GOT3 (cell line): ENCODE measurements at places on chromosomes 7 and 10.

DNA sequence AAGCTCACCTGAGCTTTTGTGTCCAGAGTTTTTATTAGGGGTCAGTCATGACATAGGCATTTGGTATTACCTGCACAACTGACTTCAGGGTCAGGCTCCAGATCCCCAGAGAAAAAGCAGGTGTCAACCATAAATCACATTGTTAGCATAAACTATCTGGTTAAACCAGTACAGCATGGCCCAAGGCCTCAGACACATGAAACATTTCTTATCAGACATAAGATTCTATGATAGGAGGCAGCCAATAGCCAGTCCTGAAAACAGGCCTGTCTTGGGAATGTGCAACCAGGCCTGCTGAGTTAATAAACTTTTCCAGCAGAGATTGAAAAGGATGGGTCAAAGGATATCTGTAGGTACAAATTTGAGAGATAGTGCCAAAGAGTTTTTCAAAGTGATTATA is 116.1 kb downstream of the TPST1 start:
- DNase-seq, result no peak

- no peak for DNase-seq
Measured at GRCh38 chr7:26279405-26279804, 12.3 kb upstream of the SNX10 start.

- DNase-seq, result no peak
Measured at GRCh38 chr7:90994601-90995000, 269.6 kb upstream of the FZD1 start.

DNA sequence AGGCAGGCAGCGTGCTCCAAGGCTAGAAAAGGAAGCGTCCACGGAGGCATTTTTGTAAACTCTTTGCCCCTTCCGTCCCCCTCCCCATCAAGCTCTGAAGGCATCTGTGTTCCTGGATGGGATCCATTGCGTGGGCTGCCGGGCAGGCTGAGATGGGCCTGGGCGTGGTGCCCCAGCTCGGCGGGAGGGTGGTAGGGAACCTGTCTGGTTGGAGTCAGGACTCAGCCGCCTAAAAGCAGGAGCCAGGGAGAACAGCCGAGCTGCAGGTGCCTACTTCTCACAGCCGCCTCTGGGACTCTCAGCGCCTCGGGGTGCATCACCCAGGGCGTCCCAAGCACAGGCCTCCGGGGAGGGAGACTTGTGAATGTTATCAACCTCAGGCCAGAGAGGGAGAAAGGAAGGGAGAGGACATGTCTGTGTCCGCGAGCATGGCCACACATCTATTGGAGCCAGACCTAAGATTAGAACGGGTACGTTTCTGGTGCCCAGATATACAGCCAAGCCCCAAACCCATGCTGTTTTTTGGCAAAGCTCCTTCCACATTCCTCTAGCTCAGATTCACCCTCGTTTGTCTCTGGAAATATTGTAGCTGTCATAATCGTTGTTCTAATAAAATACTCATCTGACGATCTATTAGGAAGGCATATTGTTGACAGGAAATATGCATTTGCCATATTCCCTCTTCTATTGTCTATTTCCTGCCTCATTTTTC is 48.6 kb upstream of the CTBP2 start:
- DNase-seq, result no peak

GRCh38 chr7:140312141-140312846 is 86.0 kb downstream of the SLC37A3 start:
- DNase-seq, result no peak

DNA sequence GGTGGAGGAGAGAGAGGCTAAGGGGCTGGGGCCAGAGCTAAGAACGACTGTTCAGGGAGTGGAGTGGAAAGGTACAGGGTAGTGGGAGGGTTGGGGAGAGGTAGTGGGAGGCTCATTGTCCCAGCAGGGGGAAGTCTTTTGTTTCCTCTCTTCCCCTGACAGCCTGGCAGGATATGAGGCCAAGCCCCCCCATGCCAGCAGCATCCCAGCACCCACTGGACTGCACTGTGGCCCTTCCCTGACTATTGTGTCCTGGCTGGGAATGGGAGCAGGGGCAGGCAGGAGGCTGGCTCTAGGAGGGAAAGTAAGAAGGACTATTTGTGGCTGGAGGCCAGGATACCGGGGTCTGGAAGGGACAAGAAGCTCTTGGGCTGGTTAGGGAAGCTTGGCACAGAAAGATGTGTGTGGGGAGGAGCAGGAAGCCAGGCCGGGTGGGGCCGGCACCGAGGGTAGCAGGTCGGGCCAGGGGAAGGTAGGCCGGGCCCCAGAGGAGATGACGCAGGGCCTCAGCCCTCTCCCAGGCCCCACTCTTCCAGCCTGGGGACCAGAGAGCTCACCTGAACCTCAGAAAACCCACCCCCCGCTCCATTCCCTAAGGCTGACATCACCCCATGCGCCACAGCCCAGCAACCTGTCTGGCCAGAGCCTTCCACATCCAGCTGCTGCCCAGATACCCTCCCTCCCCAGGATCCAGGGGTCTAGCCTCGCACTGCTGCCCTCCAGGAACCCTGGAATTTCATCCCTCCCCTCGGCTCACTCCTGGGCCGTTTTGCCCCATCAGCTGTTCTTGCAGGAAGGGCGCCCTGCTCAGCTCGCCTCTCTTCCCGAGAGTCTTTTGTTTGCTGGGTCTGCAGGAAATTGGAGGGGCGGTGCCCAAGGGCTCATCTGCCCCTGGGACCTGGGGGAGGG is 8.8 kb upstream of the EPHB4 start:
- no peak for DNase-seq

DNA sequence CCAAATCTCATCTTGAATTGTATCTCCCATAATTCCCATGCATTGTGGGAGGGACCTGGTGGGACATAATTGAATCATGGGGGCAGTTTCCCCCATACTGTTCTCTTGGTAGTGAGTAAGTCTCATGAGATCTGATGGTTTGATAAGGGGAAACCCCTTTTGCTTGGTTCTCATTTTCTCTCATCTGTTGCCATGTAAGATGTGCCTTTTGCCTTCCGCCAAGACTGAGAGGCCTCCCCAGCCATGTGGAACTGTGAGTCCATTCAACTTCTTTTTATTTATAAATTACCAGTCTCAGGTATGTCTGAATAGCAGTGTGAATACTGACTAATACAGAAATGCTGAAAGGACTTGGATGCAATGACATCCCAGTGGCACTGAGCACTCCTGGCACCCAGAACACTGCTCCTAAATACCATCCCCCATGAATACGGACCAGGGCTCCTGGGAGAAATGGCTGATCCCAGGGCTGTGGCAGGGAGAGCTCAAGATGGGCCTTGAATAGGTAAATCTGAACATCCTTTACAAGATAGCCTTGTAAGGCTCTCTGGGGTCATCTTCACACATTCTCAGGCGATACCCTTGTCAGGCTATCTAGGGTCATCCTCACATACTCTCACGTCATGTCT is 19.4 kb downstream of the ZFAND2A start:
- DNase-seq, result no peak

- DNase-seq, result no peak
Measured at GRCh38 chr10:44234483-44234875, 150.4 kb downstream of the CXCL12 start.

DNA sequence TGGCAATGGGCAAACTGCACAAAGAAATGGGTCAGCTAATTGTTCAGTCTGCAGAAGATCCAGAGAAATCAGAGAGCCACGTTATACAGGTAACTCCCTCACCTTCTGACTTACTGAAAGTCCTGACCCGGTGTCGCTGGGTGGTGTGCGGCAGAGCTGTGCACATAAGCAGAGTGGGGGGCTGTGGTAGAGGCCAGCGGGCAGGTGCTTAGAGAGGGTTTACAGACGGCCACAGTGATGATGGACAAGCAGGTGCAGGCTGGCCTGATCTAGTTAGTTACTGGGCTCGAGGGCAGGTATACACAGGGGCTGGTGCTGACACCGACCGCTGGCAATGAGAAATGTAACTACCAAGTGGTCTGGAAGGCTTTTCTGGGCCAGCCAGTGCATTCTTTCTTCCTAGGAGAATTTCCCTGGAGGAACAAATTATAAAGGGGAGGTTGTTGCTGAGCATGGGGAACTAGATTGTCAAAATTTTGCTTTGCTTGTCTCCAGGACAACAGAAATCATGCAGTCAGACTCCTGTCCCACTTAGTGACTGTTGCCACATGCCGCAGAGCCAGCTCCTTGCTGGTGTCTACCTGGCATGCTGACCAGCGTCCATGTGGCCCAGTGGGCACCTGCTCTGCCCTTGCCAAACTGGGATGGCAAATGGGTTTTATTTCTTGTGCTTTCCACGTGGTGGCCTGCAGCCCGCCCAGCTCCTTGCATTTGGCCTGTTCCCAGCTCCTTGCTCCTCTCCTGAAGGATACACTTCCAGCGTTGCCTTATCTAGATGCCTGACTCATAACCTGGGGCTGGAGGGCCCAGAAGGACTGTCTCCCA is 28.8 kb downstream of the DENND10 start:
- no peak for DNase-seq

DNA sequence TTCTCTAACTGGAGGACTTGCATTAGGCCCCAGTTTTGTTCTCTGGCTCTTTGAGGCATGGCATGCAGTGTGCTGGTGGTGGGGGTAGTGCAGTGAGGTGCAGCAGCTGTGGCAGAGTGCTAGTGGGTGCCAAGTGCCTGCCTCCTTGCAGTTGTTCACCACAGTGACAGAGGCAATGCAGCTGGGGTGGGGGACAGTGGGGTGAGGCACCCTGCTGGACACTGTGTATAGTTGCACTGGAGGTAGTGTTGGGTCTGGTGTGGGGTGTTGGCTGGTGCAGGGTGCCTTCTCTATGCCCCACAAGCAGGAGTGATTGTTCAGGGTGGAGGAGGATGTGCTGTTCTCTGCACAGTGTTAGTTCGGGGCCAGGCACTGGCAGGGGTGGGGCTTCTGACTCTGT is 21.7 kb upstream of the KEL start:
- DNase-seq, result no peak

- no peak for DNase-seq
Measured at GRCh38 chr7:142910031-142910433, 23.5 kb downstream of the TRPV5 start.

GRCh38 chr7:726854-727103 is 280 bp downstream of the DNAAF5 start:
- no peak for DNase-seq

- no peak for DNase-seq
Measured at GRCh38 chr10:131946321-131946751, 35.4 kb downstream of the BNIP3 start.

DNA sequence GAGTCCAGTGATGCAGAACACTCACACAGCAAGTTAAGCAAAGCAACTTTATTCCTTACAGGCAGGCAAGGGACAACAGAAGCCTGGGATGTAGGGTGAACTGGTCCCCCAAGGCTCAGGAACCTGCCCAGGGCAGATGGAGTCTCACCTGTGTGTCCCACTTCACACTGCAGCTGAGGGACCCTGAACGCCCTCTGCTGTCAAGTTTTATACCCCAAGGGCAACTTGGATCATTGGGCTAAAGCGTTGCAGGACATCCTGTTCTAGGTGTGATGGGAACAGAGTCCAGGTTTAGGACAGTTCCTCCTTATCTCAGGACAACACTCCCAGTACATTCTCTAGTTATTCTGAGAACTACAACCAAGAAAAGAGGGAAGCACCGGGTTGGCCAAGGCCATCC is 49.5 kb upstream of the ZNF746 start:
- DNase-seq, result no peak

- DNase-seq, result no peak
Measured at GRCh38 chr10:52232561-52233350, 81.3 kb upstream of the DKK1 start.

GRCh38 chr7:94701555-94701973 is 45.6 kb upstream of the SGCE start:
- DNase-seq, result no peak

GRCh38 chr10:128054163-128054970 is 71.9 kb downstream of the MKI67 start:
- DNase-seq, result no peak

- DNase-seq, result no peak
Measured at GRCh38 chr10:132524443-132525285, 12.9 kb upstream of the INPP5A start.

DNA sequence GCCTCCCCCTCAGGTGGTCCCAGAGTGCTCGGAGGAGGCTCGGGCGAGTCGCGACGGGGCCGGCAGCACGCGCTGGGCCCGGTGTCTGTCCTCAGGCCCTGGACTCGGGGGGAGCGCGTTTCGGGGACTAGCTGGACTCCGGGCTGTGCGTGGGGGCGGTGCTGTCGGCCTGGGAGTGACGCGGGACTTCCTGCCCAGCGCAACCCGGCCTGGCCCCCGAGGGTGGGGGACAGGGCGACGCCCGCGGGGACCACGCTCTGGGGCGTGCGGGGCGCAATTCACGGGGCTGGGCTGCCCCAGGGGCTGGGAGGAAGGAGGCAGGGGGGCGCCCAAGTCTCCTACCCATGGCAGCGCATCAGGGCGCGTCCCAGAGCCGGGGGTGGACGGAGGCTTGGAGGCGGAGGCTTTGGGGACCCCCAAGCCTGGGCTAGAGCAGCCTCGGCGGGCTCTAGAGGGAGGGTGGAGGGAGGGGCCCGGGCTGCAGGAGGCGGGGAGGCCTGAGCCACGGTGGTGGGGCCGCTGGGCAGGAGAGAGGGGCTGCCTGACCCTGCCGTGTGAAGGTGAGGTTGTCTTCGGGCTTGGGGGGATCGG is 2.3 kb upstream of the VENTX start:
- no peak for DNase-seq

DNA sequence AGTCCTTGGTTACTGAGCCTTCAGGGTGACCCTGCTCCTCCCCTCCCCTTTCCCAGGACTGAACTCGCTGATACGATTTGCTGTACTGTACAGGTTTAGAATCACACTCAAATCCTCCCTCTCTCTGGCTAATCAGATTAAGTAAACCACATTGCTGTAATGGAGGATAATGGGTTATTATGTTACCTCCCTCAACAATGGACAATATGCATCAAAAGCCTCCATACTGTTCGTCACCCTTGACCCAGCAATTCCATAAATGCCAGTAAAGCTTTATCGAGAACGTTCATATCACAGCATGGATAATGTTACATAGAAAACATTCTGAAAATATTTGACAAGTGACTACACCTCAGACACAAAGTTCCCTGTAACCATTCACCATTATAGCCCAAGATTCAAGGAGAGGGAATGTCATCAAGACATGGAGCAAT is 61.7 kb downstream of the FAM107B start:
- DNase-seq, result no peak

- DNase-seq, result no peak
Measured at GRCh38 chr7:45897042-45897690, 8.9 kb downstream of the IGFBP1 start.

DNA sequence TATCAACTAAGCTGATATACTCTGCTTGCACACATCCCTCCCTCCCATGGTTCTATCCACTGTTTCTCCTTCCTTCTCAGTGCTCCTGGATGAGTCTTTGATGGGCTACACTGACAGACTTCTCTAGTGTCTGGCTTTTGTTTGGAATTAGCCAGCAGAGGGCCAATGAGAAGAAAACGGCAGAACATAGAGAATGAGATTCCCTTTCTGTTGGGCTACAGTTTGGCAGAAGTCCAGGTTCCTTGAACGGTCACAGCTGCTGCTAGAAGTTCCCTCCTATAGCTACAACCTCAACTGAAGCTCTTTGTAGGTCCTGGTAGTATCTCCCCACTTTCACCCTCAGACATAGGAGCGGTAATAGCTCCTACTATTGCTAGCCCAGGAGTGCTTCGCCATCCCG is 251.1 kb upstream of the LRRN3 start:
- no peak for DNase-seq

GRCh38 chr7:26694141-26694540 is 170.2 kb downstream of the SKAP2 start:
- no peak for DNase-seq

- no peak for DNase-seq
Measured at GRCh38 chr7:69903410-69903809, 305.1 kb downstream of the AUTS2 start.
